IMR-90 (cell line): ENCODE measurements at places on chromosomes 11 and 22. TPM values are rescaled to one million over a fixed set of nuclear protein-coding genes. Genes with fewer than 3 reads are reported as not detected.

The CARD16 gene
- 7.9 and 23.3 TPM in 2 replicates for total RNA-seq

The CHST1 gene
- not detected in 2 replicates for total RNA-seq

The GRAMD1B gene
- 6.1 and 7.2 TPM in 2 replicates for total RNA-seq

The CHRM4 gene
- 0.18 and 0.28 TPM in 2 replicates for total RNA-seq

The RAB38 gene
- total RNA-seq = 6.4 and 6.5 TPM in 2 replicates

The PRR33 gene
- total RNA-seq = not detected in 2 replicates

The CDC45 gene
- 37.5 and 44.6 TPM in 2 replicates for total RNA-seq

The ENTHD1 gene
- not detected in 2 replicates for total RNA-seq

The ZP1 gene
- total RNA-seq = 0.18 and 0.28 TPM in 2 replicates

The LMO1 gene
- not detected in 2 replicates for total RNA-seq

The TRIM49 gene
- total RNA-seq = not detected in 2 replicates

The NEFH gene
- total RNA-seq = 1.3 and 1.7 TPM in 2 replicates

The B3GAT1 gene
- total RNA-seq = not detected in 2 replicates

The PITPNB gene
- 19.7 and 29.2 TPM in 2 replicates for total RNA-seq

The ADAMTS15 gene
- 3.0 and 3.1 TPM in 2 replicates for total RNA-seq

The CDK2AP2 gene
- 8.1 and 9.2 TPM in 2 replicates for total RNA-seq

The KREMEN1 gene
- 2.5 and 2.9 TPM in 2 replicates for total RNA-seq

The MUC6 gene
- not detected in 2 replicates for total RNA-seq

The DKK3 gene
- total RNA-seq = 348 and 453 TPM in 2 replicates

The CPT1A gene
- 18.6 and 21.3 TPM in 2 replicates for total RNA-seq

The SYCE3 gene
- total RNA-seq = not detected in 2 replicates

The SLC5A1 gene
- total RNA-seq = not detected in 2 replicates

The SLC5A12 gene
- not detected in 2 replicates for total RNA-seq

The CASP12 gene
- total RNA-seq = not detected in 2 replicates

The DPAGT1 gene
- total RNA-seq = 13.6 and 15.2 TPM in 2 replicates

The RFPL1 gene
- not detected in 2 replicates for total RNA-seq

The MS4A15 gene
- total RNA-seq = not detected in 2 replicates

The CLDN5 gene
- total RNA-seq = under 0.01 and 0.18 TPM in 2 replicates

The OR5A1 gene
- not detected in 2 replicates for total RNA-seq

The LRFN4 gene
- 6.1 and 7.8 TPM in 2 replicates for total RNA-seq

The OR4C16 gene
- not detected in 2 replicates for total RNA-seq

The OR51B2 gene
- not detected in 2 replicates for total RNA-seq

The ALG8 gene
- 27.8 and 53.0 TPM in 2 replicates for total RNA-seq

The RAB39A gene
- not detected in 2 replicates for total RNA-seq

The SHANK2 gene
- 0.83 and 1.6 TPM in 2 replicates for total RNA-seq

The SLC22A8 gene
- not detected in 2 replicates for total RNA-seq

The OR51E1 gene
- not detected in 2 replicates for total RNA-seq

The SLC1A2 gene
- 0.54 and 0.56 TPM in 2 replicates for total RNA-seq
